ENCODE measurements at places on chromosomes 1 and 21. TPM values are rescaled to one million over a fixed set of nuclear protein-coding genes. Genes with fewer than 3 reads are reported as not detected.

DNA sequence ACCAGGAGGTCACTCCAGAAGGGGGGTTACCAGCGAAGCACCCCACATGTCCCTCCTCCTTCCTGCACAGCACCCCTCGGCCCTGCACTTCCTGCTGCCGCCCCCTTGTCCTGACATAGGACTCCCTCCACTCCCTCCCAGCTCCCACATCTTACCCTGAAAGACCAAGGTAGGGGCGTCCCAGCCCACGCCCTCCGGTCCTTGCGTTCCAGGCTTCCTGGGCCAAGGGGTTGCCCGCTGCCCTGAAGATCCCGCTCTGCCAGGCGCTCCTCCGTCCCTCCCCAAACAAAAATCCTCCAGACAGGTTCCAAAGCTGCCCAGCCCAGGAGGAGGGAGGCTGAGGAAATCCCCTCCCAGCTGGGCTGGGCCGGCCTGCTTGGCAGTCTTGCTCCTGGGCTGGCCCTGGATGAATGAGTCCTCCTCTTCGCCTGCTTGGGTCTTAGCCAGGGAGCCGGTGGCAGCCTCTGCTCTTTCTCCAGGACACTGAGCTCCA is at the start of gene RHBDL2:
Gene RHBDL2 (minus strand): TSS at position 304 of the 493 bp plus-strand sequence. CDS start 22,618 bp downstream, outside the sequence.
- DNase-seq = no peak
- no peaks in the 10 kb centered on the region for H3K36me3 ChIP-seq
- H3K4me1 ChIP-seq = no peaks in the 10 kb centered on the region
- H3K27ac ChIP-seq = no peak within 1 kb of the TSS
- H3K27me3 ChIP-seq = no peaks in the 10 kb centered on the region

Gene FAM72C
- not detected for total RNA-seq

DNA sequence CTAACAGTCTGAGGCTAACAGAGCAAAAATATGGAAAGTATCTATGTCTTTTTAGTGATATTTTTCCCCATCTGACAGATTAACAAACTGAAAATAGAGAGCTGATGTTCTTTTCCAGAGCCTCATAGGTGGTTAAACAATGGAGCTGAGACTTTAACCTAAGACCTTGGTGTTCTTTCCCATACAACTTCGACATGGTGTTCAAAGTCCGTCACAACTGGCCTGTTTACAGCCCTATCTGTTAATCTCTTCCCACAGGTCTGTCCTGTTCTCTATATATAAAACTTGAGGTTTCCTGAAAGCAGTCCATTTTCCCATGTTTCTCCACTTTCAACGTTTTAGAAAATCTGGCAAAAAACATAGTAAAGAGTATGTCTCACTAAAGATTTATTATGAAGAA is 395.7 kb downstream of the BRINP2 start:
- H3K27me3 ChIP-seq = no peaks in the 10 kb centered on the region
- no peak overlapping the region for H3K4me3 ChIP-seq
- no peaks in the 10 kb centered on the region for H3K36me3 ChIP-seq
- DNase-seq = no peak
- no peak overlapping the region for H3K27ac ChIP-seq

GRCh38 chr1:14787604-14788003 is 189.1 kb downstream of the KAZN start:
- no peak for DNase-seq
- H3K27ac ChIP-seq = no peak overlapping the region
- H3K36me3 ChIP-seq = no peaks in the 10 kb centered on the region
- no peaks in the 10 kb centered on the region for H3K4me1 ChIP-seq

DNA sequence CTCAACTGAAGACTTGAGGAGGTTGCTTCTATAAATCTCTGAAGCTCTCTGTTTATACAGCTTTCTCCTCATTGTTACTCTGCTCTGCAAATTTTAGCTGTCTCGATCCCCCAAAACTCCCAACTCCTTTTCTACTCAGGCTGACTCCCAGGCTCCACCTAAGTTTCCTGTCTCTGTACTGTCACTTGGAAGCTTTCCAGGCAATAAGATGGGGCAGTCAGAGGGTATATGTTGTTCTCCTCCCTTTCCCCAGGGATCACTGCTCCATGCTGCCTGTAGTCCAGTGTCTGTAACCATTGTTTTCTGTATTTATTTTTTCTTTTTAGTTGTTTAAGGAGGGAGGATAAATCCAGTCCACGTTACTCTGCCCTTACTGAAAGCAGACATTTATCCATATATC is 13.4 kb downstream of the TSNAX start:
- H3K27me3 ChIP-seq = no peaks in the 10 kb centered on the region
- H3K27ac ChIP-seq = no peak overlapping the region
- no peak overlapping the region for H3K4me3 ChIP-seq
- no peaks in the 10 kb centered on the region for H3K4me1 ChIP-seq
- DNase-seq = no peak
- H3K36me3 ChIP-seq = peaks cover 4% of the 10 kb centered on the region

- no peak overlapping the region for H3K27ac ChIP-seq
- no peaks in the 10 kb centered on the region for H3K36me3 ChIP-seq
- H3K4me1 ChIP-seq = peaks cover 12% of the 10 kb centered on the region
- no peak for DNase-seq
- H3K4me3 ChIP-seq = no peak overlapping the region
Measured at GRCh38 chr1:54483875-54484437, 64.1 kb upstream of the ACOT11 start.

Gene GJA9
- not detected for total RNA-seq

Measured in Peyer's patch (tissue), 4 donors.